Stimulated activated CD4-positive, alpha-beta T cell treated with anti-CD3 and anti-CD28 coated beads, Interleukin-12 subunit alpha, Interleukin-12 subunit beta, amount 100 ng/mL, for 24 hours (primary cell): ENCODE measurements at places on chromosomes 3 and 15.
A peak's percentile ranks its signal among the peaks of the same experiment; 100 is the strongest.

- DNase-seq = no peak
Observed at GRCh38 chr3:140917772-140918171, 23.9 kb upstream of the SLC25A36 start.

- DNase-seq = no peak
Observed at GRCh38 chr3:195096484-195097330, 174.3 kb downstream of the XXYLT1 start.

GRCh38 chr3:43400781-43401730 lies 114.7 kb downstream of the SNRK start:
- DNase-seq = no peak

- no peak for DNase-seq
Observed at GRCh38 chr3:101689286-101689685, 2.8 kb upstream of the RPL24 start.

- peak; percentile 25 for DNase-seq
Observed at GRCh38 chr15:78638658-78639314, 2.2 kb downstream of the CHRNB4 start.

DNA sequence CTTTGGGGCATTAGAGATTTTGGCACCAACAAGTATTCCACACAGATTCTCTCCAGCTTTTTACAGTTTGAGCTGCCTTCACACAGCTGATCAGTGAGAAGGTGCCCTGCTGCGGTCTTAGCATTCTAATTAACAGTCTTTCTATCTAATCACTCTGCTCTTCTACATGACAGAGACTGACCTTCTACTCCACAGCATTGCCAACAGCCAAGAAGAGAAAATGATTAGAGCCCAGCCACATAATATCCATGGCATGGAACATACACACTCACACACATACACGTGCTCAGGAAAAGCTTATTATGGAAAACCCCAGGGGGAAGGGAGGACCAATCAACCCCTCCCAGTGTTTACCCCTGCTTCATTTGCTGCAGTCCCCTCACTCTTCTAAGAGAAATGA lies 76.1 kb upstream of the PPP2R3A start:
- no peak for DNase-seq

DNA sequence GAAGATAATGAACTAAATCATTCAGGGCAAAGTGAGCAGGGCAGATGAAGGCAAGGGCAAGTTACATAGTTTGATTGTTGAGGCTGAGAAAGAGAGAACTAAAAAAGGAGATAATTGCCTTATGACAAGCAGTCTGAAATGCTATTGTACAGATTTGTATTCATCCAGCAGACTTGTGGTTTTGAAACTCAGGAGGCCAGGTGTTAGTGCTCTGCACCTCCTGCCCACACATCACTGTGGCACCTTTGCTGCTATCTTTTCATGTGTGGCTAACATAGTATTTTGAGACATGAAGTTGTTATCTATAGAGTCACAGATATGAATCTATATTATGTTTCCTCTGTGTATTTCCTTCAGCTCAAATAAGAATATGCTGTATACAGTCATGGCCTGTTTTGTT lies 24.3 kb upstream of the SUCLG2 start:
- no peak for DNase-seq

GRCh38 chr15:85498471-85498870 lies 118.1 kb downstream of the AKAP13 start:
- no peak for DNase-seq

GRCh38 chr3:31227131-31227562 lies 305.6 kb upstream of the STT3B start:
- DNase-seq = no peak

- no peak for DNase-seq
Observed at GRCh38 chr3:141530415-141530768, 43.6 kb downstream of the RASA2 start.

GRCh38 chr3:157393113-157393512 lies 43.5 kb upstream of the PTX3 start:
- DNase-seq = no peak

DNA sequence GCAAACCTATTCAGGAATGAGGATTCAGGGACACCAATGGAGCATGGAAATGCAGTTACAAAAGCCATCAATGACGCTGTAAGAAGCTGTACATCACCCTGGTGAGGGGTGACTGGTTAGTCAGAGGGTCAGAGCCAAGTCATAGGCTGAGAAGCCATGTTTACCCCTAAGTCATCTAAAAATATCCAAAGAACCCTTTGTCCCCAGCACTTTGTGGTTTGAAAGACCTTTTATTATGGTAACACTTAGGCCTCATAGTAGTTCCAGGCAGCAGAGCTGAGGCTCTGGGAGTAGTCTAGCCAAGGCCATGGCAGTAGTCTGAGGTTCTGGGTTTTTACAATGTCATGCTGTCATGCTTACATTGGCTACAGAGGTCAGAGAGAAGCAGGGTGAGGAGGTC lies 131.2 kb downstream of the CTNNB1 start:
- no peak for DNase-seq

- DNase-seq = no peak
Observed at GRCh38 chr3:151845306-151845905, 28.0 kb upstream of the SUCNR1 start.

DNA sequence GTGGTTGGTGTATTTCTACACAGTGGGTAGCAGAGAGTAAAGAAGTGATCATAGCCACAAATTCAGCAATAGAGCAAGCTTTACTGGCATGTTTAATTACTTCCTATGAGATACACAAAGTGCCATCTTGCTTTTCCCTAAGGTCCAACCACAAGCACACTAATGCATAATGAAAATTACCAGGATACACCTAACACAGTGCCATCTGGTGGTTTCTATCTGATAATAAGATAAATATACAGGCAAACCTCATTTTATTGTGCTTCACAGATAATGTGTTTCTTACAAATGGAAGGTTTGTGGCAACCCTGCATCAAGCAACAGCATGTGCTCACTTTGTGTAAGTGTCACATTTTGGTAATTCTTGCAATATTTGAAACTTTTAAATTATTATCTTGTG lies 223.0 kb downstream of the NSUN3 start:
- DNase-seq = no peak

GRCh38 chr3:11530153-11530721 lies 113.5 kb downstream of the VGLL4 start:
- DNase-seq = no peak

GRCh38 chr3:51605938-51606337 lies 65.1 kb upstream of the TEX264 start:
- no peak for DNase-seq

GRCh38 chr3:64908251-64908685 lies 220.5 kb upstream of the ADAMTS9 start:
- DNase-seq = no peak

GRCh38 chr3:35727179-35727578 lies 87.9 kb downstream of the ARPP21 start:
- DNase-seq = no peak

DNA sequence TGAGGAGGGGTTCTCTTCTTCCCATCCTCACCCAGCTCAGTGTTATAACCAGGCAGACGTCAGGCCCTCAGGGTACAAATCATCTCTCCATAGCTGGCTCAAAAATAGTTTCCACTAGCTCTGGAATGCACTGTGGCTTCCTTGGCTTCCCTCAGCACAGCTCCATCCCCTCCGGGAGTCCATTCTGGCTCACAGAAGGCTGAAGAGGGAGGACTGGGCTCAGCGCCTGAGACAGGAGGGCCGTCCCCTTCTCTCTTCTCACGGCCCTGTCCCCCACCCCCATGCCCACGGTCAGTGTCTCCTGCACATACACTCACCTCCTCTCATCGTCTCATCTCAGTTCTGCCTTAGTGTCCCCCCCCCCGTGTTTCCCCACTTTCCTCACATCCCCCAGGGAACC lies 50.1 kb downstream of the UMPS start:
- DNase-seq = no peak

DNA sequence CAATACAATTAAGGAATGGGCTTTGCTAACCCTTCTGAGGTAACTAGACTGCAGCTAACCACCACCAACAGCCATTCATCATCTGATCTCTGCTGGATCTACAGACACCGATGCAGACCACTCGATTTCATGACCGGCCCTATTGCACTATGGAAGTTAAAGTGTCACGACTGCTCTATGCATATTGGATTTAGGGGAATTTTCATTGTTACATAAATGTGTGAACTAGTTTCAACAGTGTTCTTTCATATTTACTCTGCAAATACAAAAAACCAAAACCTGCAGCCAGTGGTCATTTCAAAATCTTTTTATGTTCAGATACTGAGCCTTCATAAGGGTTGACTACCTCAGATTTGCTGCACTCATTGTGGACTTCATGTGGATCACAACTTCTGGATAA lies 14.5 kb downstream of the CDV3 start:
- no peak for DNase-seq

DNA sequence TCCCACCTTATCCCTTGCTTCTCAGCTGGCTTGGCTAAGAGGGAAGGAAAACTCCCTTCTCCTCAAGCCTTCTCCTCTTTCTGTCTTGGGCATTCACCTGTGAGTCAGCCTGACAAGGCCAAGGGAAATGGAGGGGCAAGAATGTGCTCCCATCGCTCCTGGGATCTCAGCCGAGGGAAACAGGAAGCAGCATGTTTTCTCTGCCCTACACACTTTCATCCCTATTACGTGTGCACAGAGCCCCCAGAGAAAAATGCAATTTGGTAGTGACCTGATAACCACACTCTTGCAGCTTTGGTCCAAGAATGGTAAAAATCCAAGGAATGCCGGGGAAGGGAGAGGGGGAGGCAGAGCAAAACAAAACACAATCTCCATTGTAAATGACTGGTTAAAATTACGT lies 32.9 kb upstream of the MTMR10 start:
- no peak for DNase-seq

GRCh38 chr3:173044998-173045397 lies 96.0 kb downstream of the SPATA16 start:
- no peak for DNase-seq

DNA sequence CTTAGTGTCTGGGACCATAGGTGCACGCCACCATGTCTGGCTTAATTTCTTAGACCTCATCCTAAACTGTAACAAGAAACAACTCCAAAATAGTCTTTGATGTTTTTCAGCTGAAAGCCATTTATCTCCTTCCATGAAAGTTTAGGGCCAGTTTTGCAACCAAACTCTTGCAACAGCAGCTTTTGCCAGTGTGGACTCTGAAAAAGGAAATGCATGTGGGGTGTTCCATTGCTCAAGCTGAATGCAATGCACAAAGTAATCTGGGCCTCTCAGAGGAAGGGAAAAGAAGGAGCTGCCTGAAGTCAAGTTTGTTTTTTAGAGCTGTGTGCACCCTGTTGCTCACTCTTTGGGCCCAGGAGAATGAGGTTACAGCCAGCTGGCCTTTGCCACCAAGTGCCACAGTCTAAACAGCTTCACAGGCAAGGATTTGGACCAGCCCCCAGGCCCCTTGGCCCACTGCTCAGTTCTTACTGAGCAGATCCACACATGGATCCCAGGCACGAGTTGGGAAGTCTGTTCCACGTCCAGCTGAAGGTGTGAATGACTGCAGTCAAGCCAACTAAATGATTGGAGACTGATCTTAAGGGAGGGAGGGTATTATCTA lies 212.3 kb upstream of the LRRFIP2 start:
- DNase-seq = no peak

DNA sequence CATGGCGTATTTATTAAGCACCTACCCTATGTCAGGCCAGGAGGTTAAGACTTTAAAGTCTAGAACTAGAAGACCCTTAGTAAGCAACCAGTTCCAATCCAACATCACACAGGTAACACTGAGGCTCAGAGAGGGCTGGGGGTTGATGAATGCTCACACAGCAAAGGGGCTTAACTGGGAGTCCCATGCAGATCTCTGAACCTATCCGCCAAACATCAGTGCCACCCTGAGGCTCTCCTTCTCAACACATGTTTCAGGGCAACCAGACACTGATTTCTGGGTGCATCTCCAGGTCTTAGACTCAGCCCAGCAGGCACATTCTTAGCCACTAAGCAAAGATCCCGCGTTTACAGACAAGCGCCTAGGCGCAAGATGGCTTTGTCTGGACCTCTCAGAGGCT lies 92.0 kb upstream of the SLC6A11 start:
- no peak for DNase-seq

DNA sequence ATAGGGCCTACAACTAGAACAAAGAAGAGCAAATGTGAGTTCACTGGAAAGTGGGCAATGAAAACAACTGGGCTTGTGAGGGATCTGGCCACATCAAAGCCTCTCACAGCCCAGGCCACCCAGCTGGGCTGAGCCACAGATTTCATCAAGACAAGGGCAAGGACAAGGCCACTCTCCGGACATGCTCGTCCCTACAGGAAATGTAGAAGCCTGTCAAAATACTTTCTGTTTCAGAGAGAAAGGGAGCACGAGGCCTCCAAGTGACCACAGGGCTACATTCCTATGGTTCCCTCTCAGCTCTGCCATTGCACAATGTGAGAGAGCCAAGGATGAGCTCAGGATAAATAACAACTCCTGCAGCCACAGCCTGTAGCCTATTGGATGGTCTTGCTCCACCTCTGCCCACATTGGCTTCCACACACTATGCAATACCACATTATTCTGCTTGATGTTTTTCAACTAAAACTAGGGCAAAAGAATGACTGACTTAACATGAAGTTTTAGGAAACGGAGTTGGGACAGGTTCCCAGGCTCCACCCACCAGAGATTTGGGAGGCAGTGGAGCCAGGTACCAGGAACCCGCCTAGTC lies 12.1 kb downstream of the TBC1D2B start:
- DNase-seq = no peak

DNA sequence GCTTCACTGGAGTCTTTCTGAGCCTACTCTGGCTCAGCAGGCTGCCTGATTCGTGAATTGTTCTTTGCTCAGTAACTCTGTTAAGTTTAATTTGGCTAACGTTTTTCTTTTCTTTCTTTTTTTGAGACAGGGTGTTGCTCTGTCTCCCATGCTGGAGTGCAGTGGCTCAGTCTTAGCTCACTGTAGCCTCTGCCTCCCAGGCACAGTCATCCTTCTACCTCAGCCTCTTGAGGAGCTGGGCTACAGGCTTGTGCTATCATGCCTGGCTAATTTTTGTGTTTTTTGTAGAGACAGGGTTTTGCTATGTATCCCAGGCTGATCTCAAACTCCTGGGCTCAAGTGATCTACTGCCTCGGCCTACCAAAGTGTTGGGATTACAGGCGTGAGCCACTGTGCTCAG lies 165.0 kb downstream of the PEX5L start:
- no peak for DNase-seq

DNA sequence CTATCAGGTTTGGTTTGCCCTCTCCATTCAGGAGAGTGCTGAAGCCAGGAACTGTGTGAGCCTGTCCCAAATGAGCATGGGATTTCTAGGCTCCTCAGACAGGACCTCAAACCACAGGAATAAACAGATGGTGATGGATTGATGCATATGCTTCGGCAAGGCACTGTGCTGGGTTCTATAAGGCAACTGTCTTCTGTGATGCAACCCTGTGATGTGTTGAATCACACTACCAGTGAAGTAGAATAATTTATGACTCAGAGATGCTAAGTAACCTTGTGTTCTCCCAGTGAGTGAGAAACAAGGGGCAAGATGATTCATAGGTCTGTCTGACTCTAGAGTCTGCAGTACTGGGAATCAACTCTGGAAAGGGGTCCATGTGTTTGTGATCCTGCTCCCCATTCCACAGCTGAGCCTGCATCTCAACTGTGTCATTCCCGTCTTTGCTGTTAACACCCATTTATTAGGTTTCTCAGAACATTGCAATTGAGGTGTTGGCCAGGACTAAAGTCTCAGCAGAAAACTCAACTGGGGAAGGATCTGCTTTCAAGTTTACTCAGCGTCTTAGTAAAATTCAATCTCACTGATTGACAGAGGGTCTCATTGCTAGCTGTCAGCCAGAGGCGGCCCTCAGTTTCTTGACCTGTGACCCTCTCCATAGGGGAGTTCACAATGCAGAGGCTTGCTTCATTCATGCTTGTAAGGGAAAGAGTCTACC lies 510.1 kb upstream of the CFAP20DC start:
- peak; percentile 11 for DNase-seq

- no peak for DNase-seq
Observed at GRCh38 chr3:169964176-169964575, 2.4 kb upstream of the SEC62 start.

GRCh38 chr15:38171973-38172372 lies 80.7 kb upstream of the SPRED1 start:
- DNase-seq = no peak
